ENCODE measurements at places on chromosomes 6 and 20.

GRCh38 chr6:154773610-154774089, 40.4 kb downstream of the SCAF8 start:
- no peak for DNase-seq

- no peak for DNase-seq
These were observed 2.6 kb downstream of the SIM1 start for GRCh38 chr6:100461917-100462705.

DNA sequence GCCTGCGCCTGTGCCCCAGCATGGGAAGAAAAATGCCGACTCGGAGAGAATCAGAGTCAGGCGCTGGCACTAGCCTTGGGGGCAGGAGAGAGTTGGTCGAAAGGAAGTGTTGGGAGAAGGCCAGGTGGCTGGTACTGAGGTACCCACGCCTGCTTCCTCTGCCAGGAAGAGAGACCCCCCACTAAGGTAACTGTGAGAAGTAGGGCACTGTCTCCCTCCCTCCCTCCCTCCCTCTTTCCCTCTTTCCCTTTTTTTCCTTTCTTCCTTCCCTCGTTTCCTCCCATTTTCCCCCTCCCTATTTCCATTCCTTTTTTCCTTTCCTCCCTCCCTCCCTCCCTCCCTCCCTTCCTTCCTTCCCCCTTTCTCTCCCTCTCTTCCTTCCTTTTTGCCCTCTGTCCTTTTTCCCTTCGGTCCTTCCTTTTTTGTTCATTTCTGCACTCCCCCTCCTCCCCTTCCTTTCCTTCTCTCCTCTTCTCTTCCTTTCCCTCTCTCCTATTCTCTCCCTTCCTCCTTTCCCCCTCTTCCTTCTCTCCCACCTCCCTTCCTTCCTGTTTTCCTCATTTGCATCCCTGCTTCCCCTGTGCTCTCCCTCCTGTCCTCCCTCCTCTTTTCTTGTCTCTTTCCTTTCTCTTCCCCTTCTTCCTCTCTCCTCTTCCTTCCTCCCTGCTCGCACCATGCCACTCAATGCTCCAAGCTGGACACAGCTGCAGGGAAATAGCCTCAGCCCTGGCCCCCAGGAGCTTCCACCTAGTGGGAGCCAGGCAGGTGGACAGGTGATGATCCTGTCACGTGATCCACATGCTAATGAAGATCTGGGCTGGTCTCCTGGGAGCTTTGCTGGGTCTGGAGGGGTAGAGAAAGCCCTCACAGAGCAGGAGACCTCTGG, 148.0 kb downstream of the DHX35 start:
- no peak for DNase-seq

- no peak for DNase-seq
These were observed 24.4 kb downstream of the SYNDIG1 start for GRCh38 chr20:24493661-24494459.

GRCh38 chr6:125886021-125886420, 70.5 kb upstream of the HINT3 start:
- no peak for DNase-seq

DNA sequence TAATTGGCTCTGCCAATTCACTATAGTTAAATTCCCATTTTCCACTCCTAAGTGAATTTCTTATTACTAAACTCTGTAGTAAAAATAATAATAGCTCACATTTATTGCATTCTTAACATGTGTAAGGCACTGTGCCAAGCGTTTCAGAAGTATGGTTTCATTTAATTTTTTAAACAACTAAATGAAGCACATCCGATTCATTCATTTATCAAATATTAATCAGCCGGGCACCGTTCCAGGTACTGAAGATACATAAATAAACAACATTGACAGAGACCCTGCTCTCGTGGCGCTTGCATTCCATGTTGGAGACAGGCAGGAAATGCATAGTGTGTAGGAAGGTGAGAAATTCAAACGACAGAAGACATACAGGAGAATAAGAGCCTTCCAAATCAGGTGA, 423.2 kb upstream of the JARID2 start:
- DNase-seq, result no peak

DNA sequence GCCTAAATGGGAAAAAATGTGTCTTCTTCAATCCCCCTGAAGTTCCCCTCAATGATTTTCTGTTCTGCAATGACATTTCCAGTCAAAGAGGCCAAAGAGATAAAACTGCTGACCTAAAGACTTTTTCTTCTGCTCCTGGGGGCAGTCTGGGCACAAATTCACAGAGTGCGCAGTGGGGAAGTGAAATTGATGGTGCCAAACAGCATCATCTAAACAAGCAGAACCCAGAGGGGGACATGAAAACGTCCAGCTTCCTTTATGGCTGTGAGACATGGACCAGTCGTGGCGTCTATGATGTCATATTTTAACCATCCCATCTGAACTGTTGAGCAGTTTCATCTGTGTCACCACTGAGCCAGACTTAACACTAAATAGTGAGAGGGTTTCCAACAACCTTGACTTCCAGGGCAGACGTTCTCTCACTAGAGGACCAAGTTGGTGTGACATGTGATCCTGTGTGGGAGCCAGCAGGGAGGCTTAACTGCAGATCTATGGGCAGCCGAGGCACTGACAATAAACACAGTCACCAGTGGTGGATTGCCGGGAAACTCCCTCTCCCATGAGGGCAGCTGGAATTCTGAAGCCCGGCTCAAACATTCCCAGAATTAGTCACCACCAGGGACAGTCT, 12.4 kb downstream of the SCML4 start:
- DNase-seq, result no peak

DNA sequence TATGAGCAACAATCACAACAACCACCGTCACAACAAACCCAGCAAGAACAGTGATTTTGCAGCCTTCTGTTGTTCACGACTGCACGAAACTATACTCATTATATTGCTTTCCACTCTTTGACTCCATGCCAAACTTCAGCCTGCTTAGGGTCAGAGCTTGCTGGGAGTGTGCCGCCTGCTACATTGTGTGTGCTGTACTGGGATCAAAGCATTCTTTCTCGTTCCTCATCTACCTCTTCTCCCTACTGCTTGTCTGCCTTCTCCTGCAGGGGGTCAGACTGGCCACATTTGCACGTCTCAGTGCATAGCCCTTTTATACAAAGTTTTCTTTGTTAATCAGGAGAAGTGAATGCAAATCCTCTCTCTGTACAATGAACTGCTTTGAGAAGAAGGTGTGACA, 401.6 kb upstream of the CITED2 start:
- DNase-seq, result no peak

DNA sequence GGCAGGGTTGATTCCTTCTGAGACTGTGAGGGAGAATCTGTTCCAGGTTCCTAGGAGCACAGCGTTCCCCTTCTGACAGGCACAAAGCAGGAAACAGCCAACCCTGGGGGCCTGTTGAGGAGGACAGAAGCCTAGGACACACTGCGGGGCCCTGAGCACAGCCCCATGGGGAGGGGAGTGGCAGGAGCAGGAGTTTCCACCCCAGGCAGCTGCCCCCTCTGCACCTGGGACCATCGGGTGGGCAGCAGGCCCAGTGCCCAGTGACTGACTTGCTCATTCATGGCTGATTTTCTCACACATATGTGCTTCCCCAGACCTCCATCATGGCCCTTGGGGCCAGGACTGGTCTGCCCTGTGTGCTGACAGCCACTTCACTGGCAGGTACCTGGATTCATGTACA, 6.2 kb upstream of the SLC22A1 start:
- DNase-seq, result no peak

GRCh38 chr20:16175322-16175961, 397.8 kb downstream of the KIF16B start:
- DNase-seq, result no peak

DNA sequence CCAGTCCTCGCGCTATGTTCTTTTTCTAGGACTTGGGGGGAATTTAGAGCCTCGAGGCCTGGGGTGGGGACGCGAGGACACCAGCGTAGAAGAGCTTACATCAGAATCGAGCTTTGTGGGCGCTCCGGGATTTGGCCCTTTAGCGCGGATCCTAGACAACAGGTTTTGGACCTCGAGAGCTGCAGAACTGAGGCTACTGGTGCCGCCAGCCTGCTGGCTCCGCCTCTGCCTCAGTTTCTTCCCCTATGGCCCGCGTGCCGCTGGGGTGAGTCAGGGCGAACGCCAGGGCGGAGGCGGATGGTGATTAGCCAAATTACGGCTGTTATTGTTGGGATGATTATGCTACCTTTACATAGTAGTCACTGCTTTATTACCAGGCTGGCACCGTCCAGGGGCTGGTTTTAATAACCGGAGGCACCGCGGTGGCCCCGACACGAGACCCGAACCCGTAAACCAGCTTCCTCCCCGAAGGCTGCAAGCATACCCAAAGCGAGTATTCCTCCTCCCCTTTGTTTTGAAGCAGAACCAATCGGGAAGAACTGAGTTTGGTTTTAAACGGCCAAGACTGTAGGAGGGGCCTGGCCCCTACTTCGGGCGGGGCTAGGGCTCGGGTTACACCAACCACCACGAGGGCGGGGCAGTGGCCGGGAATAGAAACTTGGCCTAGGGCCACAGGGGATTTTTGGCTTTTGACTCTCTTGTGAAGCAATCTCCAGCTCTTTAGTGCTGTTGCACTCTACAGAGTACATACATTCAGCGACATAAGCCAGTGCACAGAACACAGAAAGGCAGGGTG, 639 bp upstream of the GTPBP2 start:
- DNase-seq, result peak; percentile 69

DNA sequence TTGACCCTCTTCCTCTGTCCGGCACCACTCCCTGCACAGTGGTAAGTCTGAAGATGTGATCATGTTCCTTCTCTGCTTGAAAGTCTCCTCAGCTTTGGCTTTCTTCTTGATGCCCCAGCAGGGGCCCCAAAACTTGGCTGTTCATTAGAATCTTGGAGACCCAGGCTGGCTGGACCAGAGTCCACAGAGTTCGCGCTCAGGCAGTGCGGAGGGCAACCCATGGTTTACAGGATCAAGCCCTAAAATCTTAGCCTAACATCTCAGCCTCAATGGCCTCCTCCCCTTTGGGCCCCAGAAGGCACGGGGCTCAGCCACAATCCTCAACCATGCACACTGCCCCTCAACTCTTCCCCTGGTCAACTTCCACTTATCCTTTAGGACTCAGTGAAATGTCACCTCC, 72.9 kb upstream of the GTSF1L start:
- DNase-seq, result no peak

GRCh38 chr6:14944593-14944992, 301.3 kb upstream of the JARID2 start:
- DNase-seq, result no peak

DNA sequence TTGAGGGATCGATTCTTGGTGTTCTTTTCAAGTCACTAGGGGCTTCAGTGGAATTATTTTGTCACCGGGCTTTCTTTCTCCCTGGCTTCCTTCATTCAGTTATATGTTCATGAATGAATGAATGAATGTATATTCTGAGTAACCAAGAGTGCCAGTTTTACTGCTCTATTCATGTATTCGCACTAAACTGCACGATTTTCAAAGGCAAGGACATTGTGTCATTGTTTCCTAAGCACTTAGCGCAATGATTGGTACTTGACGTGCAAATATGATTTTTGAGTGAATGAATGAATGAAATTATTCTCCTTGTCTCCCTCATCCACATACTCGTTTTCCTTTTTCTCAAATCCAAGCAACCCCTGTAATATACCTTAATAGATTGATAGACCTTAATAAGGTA, 822 bp downstream of the AFG1L start:
- no peak for DNase-seq

- no peak for DNase-seq
These were observed 35.6 kb downstream of the B4GALT5 start for GRCh38 chr20:49677777-49678758.

- DNase-seq, result no peak
These were observed 157.6 kb downstream of the HIVEP2 start for GRCh38 chr6:142787422-142787821.

DNA sequence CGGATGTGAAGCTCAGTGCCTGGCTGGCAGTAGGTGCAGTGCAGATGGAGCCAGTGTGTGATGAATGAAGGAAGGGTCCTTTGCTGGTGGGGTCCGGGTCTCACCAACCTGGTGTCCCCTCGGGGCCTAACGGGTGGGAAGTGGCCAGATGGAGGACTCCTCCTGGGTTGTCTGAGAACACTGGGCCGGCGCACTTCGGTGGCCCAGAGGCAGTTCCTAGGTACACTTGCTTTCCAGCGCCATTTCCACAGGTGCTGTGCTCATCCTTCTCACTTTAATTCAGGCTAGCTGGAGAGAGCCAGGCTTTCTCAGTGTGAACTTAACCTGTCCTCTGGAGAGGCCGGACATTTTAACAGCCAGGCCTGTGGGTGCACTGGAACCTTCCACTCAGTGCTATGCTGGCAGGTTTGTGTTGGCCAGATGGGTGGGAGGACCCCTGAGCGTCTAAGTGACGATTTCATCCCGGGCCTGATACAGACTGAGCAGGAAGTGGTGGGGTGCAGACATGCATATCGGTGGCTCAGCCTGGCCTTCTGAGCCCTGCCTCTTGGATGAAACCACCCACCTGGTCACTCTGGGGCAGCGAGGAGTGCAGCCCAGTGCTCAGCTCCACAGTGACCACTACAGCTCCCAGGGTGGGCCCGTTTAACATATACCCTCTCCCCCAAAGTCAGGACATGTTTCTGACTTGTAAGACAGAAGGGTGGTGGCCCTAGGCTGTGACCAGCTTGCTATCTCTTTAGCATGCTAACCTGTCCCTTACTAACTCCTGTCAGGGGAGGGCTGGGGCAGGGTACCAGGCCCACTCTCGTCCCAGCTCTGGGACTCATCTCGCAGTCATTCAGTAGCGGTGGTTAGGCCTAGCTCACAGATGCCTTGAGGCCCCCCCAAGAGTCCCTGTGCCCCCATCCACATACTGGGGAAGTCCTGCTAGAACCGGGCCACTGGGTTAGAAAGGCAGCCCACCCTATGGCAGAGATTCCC, 8.2 kb upstream of the PYGB start:
- DNase-seq, result no peak

DNA sequence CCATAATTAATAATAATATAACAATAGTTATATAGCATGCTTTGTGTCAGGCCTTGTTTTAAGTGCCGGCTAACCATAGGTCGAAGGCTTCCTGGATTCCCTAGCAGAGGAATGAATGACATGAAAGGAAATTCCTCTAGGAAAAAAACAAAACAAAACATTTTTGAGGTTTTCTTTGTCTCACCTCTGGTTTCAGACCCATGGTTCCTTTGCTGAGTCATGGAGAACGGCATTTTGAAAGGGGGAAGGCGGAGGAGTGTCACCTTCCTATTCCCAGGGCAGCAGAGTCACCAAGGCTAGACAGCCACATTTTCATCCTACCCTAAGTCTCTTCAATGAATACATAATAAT, 25.3 kb upstream of the CCND3 start:
- no peak for DNase-seq

GRCh38 chr6:7188492-7188891, 80.7 kb downstream of the RREB1 start:
- no peak for DNase-seq

DNA sequence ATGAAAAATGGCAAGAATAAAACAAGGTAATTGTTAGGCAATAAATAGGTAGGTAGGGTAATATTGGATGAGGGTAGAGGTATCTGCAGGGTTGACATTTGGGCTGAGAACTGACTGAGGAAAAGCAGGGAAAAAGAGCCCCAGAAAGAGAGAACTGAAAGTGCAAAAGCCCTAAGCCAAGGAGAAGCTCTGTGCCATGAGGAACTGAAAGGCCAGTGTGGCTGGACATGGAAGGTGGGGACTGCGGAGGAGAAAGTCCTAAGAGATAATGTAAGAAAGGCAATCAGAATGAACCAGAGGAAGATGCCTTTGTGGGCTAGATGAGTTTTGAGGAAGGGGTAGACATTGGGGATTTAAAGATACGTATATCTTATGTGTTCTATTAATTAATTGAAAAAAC, 9.9 kb upstream of the HIVEP2 start:
- no peak for DNase-seq
